ENCODE measurements at places on chromosomes 12 and 14.

DNA sequence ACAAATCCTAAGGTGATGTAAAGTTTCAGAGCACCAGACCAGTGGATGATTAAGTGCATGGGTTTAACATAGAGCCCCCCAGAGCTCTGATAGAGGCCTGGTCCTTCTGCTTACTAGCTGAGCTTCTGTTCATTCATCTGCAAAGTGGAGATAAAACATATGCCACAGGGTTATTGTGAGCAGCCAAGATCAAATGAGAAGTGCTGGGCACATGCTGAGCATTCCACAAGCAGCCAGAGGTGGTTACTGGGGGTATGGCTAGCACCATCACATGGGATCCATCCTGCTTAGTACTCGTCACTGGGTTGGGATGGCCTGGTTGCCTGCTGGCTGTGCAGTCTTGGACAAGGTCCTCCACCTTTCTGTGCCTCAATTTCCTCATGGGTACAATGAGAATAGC lies 18.0 kb upstream of the SMUG1 start:
- DNase-seq: no peak

DNA sequence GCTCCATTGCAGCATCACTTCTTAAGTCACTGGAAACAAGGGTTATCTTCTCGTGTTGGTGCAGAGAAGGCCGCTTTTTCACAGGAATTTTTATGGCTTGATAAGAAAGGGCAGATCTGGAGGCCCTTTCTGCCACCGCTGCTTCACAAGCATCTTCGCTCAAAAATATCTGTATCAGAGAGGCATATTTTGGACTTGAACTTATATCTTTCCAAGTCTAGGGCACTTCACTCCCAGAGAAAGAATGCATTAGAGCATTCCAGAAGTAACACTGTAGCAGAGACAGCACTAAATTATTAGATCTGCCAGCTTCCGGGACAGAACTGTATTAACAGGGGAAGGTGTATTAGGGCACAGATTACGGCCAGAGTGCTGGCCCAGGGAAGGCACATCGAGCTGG lies 151.7 kb upstream of the AMIGO2 start:
- DNase-seq: no peak

DNA sequence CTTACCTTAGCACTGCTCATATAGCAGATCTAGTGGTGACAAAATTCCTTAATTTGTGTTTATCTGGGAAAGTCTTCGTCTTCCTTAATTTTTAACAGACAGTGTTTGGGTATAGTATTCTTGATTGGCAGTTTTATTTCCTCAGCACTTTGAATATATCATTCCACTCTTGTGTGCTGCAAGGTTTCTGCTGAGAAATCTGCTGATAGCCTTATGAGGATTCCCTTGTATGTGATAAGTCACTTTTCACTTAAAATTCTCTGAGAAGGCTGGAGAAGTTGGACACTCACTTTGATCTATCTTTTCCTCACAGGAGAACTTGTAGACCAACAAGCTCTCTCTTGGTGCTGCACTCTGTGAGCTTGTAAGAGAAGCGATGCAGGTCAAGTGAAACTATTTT lies 306.1 kb upstream of the RTL1 start:
- DNase-seq: no peak

- no peak for DNase-seq
Measured at GRCh38 chr12:117063162-117063911, 35.9 kb downstream of the TESC start.

GRCh38 chr14:74368441-74368840 lies 20.2 kb downstream of the VRTN start:
- no peak for DNase-seq

- DNase-seq: no peak
Measured at GRCh38 chr12:112198120-112198733, 72.9 kb downstream of the TRAFD1 start.

All from AG04450 (cell line).